Hippocampal formation (tissue), 2 donors: ENCODE measurements at places on chromosomes 13 and 19.

DNA sequence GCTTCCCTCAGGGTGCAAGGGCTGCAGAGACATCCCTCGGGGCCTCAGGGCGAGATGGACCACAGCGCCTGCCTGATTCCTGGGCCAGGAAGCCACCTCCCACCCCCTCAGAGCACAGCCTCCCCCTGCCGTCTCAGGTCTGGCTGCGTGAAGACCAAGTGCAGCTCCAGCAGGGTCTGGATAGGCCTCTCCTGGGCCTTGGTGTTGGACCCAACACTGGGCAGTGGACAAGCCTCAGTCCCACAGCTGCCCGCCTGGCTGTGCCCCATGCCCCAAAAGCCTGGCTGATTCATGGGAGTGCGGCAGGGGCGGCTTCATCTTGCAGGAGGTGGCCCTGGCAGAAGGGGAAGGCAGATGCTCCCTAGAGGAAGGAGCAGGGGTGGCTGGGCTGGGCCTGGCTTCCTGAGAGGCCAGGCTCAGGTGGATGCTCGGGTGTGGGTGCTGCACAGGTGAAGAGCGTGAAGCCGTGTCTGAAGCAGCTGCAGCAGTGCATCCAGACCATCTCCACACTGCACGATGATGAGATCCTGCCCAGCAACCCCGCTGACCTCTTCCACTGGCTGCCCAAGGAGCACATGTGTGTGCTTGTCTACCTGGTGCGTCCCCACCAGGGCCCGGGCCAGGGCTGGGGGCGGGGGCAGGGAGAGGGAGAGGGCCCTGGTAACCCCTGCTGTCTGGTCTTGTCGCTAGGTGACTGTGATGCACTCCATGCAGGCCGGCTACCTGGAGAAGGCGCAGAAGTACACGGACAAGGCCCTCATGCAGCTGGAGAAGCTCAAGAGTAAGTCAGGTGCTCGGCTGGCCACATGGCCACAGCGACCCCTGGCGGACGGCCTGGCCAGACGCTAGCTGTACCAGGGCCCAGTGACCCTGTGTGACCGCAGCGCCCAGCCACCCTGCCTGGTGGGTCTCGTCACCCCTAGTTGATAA, 21.7 kb downstream of the MAU2 start:
- DNase-seq = peak; percentile 23

GRCh38 chr13:114155926-114156883, 22.9 kb upstream of the CFAP97D2 start:
- DNase-seq = no peak

GRCh38 chr19:47497821-47498520, 14.0 kb upstream of the KPTN start:
- DNase-seq = no peak

GRCh38 chr13:108185223-108185622, 30.1 kb downstream of the LIG4 start:
- DNase-seq = no peak

DNA sequence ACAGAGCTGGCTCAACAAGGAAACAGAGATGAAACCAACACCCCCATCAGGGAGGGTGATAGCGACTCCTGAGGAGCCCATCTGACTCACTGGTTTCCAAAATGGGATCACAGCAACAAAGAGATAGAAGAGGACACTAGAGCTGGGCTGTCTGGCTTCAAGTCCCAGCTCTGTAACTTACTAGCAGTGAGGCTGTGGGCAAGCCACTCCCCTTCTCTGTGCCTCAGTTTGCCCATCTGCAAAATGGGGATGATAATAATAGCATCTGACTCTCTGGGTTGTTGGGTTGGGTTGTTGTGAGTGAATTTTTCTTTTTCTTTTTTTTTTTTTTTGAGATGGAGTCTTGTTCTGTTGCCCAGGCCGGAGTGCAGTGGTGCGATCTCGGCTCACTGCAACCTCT, 14.3 kb downstream of the IGSF23 start:
- DNase-seq = no peak

DNA sequence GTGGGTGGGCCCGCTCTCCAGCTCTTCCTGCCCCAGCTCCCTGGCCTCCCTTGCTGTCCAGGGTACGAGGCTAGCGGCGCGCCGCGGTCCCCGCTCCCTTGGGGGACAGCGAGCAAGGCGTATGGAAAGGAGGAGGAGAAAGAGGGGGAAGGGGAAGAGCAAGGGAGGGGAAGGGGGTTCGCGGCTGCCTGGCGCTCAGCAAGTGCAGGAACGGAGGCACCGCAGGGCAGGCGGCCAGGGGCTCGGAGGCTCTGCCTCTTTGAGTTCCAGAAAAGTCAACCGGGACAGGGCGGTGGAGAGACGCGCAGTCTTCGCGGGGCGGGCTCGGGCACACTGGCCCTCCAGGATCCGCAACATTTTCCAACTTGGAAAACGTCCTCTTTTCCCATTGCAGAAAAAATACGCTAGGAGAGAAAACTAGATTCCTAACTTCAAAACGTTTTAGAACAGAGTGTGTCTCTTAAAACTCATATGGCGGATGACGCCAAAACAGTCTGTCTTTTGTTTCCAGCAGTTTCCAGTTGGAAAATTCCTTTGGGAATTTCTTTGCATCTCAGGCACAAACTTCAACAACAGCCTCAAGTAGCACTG, 23.1 kb upstream of the TNFRSF19 start:
- DNase-seq = no peak

DNA sequence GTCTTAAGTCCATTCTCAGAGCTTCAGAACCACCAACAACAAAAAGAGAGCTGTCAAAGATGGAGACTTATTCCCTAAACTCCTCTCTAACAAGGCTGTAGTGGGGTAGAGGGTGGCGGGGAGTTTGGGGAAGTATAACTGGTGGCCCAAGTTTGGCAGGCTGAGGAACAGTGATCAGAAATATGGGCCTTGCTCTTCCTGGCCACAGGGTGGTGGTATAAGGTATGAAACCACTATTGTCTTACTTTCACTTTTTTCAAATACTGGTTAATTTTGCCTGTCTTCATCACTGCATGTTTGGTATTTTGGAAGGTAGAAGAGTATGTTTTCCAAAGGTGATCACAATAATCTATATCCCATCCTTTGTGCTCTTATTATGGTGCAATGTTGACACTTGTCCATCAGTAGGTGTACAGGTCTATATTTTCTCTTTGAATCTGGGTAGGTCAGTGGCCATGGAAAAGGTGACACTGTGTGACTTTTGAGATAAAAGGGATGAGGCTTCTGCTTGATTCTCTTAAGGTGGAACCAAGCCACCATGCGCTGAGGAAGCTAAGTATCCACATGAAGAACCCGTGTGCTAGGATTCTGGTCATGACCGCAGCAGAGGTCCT, 23.2 kb upstream of the GPC5 start:
- DNase-seq = peak; percentile 3

- DNase-seq = no peak
Observed at GRCh38 chr19:709196-709964, 645 bp downstream of the PALM start.

GRCh38 chr19:18992696-18993095, 40.6 kb downstream of the SUGP2 start:
- DNase-seq = no peak

GRCh38 chr19:56978023-56978565, 137.6 kb upstream of the PEG3 start:
- DNase-seq = no peak

GRCh38 chr19:35419046-35419445, 29.0 kb upstream of the FFAR2 start:
- DNase-seq = no peak
